ENCODE measurements at places on chromosomes 2 and 18.

GRCh38 chr2:237320801-237321560, 93.0 kb downstream of the COL6A3 start:
- DNase-seq, result no peak

GRCh38 chr2:170276925-170277629, 99.1 kb downstream of the MYO3B start:
- DNase-seq, result no peak

DNA sequence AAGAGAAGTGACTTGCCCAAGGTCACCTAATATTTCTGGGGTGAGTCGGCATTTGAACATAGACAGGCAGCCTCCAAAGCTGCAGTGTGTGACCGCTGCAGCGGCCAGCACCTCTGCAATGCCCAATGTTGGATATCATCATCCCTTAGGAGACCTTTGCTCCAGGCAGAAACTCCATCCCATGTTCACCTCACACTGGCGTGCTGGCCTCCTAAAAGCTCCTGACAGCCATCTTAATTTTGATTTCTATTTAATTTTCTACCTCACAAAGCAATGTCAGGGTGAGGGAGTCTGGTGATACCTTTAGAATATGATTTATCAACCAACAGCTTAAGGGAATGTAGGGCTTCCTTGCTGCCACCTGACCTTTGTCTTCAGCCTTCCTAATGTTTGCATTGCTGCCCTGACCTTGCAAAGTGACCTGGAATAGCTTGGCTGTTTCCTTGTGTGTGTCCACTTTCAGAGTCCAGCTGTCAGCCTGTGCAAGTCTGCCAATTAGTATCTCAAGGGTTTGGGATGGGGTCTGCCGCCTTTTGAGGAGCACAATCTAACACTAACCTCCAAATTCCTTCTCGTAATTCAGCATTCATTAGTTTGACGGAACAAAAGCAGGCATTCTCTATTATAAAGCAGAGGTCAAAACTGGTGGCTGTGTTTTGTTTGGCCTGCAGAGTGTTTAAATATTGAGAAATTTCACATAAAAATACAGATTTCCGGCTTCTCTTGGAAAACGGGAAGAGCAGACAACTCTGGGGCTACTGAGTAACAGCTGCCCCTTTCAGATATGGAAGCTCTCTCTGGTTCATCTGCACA, 127.6 kb downstream of the PLEKHM3 start:
- DNase-seq, result no peak

DNA sequence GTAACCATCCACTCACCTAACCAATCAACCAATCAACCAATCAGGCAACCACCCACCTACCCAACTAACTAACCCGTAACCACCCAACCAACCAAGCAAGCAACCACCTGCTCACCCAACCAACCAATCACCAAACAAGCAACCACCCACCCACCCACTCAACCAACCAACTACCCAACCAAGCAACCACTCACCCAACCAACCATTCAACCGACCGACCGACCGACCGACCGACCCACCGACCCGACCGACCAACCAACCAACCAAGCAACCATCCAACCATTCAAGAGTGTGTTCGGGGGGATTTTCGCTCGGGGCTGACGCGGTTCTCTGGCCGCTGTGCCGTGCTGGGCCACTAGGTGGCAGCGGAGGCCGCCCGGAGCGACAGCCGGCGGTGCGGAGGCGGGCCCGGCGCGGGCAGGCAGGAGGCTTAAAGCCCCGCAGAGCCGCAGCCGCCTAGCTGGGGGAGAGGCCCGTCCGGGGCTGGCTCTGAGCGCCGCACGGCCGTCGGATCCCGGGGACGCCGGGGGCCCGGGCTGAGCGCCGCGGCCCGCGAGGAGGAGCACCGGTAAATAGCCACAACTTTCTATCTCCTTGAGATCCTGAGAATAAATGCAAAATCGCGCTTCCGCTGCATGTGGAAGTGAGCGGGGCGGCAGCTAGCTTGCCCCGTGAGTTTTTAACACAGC, at the start of gene MC5R:
Gene MC5R, plus strand, starts transcription at position 443 of the 689 bp plus-strand sequence. CDS start 1,617 bp downstream, outside the sequence.
- peak; percentile 57 for DNase-seq

DNA sequence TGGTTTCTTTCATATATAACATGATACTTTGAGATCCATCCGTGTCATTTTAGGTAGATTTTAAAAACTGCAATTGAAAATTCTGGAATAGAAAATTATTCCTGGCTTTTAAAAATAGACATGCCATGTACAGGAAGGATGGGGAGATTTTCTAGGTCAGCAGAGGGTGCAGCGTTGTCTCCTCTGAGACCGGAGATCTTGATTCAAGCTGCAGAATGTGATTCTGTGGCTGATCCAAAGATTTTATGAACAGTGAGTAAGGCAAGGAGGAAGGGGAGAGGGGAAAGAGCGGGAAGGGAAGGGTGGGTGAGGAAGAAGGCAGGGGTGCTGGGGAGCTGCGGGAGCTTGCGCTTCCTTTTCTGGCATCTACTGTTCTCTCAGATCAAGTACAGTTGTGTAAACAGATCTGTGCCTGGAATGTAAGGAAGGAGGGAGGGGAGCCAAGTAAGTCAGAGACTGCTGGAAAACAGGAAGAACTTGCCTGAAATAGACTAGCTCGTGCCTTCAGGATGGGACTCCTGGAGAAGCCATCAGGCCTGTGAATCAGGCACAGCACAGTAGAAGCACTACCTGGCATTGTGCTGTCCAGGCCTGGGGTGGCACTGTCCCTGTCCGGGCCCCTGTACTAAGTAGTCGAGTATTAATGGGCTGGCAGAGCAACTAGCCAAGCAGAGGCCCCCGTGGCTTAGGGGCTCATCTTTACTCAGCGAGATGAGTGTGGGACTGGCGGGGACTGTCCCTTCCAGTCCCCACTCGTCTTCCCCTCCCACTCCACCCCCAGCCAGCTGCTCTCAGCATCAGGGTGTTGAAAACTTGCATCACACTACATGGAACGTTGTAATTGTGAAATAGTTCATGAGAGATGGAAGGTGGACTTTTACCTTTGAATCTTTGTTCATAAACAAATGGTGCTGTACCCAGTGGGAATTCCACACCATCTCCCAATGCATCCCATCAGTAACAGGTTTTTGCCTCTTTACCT, 163.5 kb downstream of the UXS1 start:
- no peak for DNase-seq

GRCh38 chr2:198476007-198476406, 671.6 kb downstream of the PLCL1 start:
- no peak for DNase-seq

- DNase-seq, result no peak
Measured at GRCh38 chr2:46857871-46858701, 57.5 kb downstream of the MCFD2 start.

DNA sequence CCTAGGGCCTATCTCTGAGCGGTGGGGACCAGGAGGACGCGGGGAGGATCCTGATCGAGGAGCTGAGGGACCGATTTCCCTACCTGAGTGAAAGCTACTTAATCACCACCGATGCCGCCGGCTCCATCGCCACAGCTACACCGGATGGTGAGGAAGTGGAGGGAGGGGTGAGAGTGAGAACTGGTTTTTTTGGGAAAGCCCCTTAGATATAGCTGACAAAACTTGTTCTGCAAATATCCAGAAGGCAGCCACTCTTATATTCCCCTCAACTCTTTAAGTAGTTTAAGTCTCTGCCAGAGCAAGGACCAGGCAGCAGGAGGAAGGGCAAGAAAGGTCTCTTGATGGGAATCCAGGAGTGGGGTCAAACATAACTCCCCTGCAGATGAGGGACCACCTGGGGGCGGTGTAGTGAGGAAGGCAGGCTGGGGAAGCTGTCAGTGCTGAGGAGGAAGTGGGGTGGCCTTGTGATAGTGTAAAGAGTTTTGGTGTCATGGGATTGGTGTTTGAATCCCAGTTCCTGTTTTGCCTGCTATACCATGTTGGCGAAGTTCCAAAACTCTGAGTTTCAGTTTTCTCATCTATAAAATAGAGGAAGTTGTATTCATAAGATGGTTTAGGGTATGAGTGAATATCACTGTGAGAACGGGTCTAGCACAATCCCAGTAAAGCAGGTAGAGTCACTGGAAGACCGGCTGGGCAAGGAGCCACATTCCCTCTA, 3.4 kb downstream of the NAGK start:
- DNase-seq, result peak; percentile 56

DNA sequence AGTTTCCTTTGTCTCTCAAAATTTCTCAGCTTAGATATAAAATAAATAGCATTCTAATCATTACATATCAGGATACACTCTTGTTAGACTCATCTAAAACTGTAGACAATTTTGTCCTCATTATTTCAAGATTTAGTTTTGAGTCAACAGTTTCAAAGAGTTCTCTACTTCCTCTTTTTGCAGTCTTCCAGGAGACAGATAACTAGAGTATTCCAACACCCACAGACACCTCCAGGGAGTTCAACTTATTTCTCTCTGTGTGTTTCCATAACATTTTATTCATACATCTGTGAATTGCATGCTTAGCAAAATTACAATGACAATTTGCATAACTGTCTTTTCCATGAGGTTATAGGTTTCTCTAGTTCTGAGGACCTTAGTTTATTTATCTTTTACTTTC, 166.6 kb upstream of the HNMT start:
- no peak for DNase-seq

DNA sequence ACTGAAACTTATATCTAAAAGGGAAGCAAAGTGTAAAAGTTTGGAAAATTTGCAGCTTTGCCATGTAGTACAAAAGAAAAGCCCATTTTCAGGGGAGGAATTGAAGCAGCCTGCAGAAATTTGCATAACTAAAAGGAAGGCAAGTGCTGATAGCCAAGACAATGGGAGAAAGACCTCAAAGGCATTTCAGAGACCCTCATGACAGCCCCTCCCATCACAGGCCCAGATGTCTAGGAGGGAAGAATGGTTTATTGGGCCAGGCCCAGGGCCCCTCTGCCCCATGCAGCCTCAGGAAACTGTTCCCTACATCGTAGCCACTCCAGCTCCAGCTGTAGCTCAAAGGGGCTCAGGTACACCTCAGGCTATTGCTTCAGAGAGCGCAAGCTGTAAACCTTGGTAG, 14.4 kb upstream of the WDR75 start:
- DNase-seq, result no peak

GRCh38 chr2:190882856-190883582, 2.4 kb downstream of the GLS start:
- DNase-seq, result no peak

DNA sequence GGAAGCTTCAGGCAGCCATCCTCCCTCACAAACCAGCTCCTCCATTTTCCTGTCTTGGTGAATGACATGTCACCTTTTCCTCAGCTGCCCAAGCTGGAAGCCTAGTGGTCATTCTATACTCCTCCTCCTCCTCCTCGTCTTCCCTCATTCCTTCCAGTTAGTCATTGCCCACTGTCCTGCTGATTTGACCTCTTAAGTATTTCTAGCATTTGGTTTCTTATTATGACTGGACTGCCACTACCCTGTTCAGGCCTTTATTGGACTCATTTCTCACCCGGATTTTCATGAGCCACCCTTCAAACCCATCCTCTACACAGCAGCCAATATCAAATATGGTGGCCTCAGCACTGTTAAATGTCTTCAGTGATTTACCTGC, 21.9 kb upstream of the MGAT5 start:
- DNase-seq, result no peak

- no peak for DNase-seq
Measured at GRCh38 chr18:7684966-7685365, 117.8 kb downstream of the PTPRM start.

DNA sequence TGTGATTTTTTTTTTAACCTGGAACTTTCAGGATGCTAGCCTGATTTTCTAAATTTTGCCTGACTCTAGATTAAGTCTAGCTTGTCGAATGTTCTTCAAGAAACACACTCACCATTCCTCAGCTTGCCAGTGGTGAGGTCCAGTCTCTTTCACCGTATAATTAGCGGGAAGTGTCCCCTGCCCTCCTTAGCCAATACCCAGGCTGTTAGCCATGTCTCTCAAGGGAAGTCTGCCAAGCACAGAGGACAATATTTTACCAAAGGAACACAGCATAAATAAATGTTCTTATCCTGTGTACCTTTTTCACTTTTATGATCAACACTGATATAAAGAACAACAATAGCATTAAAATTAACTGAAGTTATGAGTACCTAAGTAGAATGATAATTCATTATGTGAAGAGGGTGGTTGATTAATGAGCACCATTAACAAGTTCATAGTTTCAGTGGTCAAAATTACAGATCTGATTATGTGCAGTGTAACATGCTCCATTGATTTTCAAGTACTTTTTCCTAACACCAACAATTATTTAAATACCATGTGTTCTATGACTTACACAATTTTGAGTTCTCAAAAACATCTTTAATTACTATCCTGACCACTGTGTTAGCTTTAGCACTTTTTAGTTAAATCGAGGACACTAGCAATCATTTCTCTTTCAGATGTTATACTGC, 445.8 kb upstream of the RAB12 start:
- no peak for DNase-seq

DNA sequence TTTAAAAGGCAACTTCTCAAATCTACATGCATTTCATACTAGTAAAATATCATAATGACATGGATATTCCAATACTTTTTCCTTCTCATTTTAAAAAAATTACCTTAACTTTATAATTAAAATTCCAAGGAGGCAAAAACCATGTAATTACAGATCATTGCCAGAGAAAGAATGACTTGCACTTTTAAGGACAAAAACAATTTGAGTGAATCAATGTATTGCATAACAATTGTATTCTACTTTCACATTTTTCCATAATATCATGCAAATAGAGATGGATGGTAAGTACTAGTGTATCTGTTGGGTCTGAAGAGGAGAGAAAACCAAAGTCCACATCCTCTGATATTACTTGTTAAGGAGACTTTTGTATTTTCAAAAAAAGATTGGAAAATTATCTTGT, 89.5 kb upstream of the NCK2 start:
- no peak for DNase-seq

- DNase-seq, result no peak
Measured at GRCh38 chr2:88074854-88075292, 7.2 kb downstream of the SMYD1 start.
